Bronchial smooth muscle cell (primary cell): ENCODE measurements at places on chromosomes 12 and 14. TPM values are rescaled to one million over a fixed set of nuclear protein-coding genes. Genes with fewer than 3 reads are reported as not detected.

Gene TMEM52B
- total RNA-seq = not detected in 2 replicates

Gene ATP23
- 12.9 and 24.2 TPM in 2 replicates for total RNA-seq

Gene CLEC7A
- total RNA-seq = not detected in 2 replicates

Gene CMA1
- total RNA-seq = not detected in 2 replicates

Gene ADAMTS20
- not detected in 2 replicates for total RNA-seq

Gene ESPL1
- 0.86 and 1.9 TPM in 2 replicates for total RNA-seq

Gene EGLN3
- total RNA-seq = 0.26 and 0.32 TPM in 2 replicates

Gene TPPP2
- total RNA-seq = not detected in 2 replicates

Gene FOXA1
- not detected in 2 replicates for total RNA-seq

Gene SMIM10L1
- 2.7 and 3.9 TPM in 2 replicates for total RNA-seq

Gene FLRT2
- 0.77 and 9.3 TPM in 2 replicates for total RNA-seq

Gene PTPN21
- total RNA-seq = 6.9 and 8.2 TPM in 2 replicates

Gene ANKS1B
- 0.32 and 0.52 TPM in 2 replicates for total RNA-seq

Gene INHBE
- total RNA-seq = 0.47 and 0.52 TPM in 2 replicates

Gene NIN
- total RNA-seq = 19.0 and 20.6 TPM in 2 replicates

Gene C12orf76
- 14.5 and 18.4 TPM in 2 replicates for total RNA-seq

Gene EAPP
- 61.5 and 72.7 TPM in 2 replicates for total RNA-seq

Gene RDH12
- total RNA-seq = 0.09 and 0.16 TPM in 2 replicates

Gene DLGAP5
- total RNA-seq = 1.3 and 5.4 TPM in 2 replicates

Gene PCED1B
- total RNA-seq = under 0.01 TPM in 1 of 2 replicates, not detected in the other
